Stimulated activated CD8-positive, alpha-beta memory T cell treated with anti-CD3 and anti-CD28 coated beads, Interleukin-4, amount 100 ng/mL, for 1 hour (primary cell): ENCODE measurements at places on chromosomes 11 and 22.

DNA sequence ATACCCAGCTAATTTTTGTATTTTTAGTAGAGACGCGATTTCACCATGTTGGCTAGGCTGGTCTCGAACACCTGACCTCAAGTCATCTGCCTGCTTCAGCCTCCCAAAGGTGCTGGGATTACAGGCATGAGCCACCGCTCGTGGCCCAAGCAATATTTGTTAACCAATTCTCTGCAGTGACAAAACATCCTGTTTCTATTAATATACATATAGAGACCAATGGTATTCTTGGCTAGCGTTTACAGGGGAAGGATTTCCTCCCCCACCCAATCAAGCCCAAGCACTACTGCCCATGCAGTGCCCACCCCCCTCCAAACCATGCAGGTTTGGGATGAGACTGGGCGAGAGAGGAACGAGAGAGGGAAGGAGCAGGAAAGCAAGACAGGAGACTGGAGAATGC is 53.1 kb downstream of the APOL3 start:
- no peak for DNase-seq

DNA sequence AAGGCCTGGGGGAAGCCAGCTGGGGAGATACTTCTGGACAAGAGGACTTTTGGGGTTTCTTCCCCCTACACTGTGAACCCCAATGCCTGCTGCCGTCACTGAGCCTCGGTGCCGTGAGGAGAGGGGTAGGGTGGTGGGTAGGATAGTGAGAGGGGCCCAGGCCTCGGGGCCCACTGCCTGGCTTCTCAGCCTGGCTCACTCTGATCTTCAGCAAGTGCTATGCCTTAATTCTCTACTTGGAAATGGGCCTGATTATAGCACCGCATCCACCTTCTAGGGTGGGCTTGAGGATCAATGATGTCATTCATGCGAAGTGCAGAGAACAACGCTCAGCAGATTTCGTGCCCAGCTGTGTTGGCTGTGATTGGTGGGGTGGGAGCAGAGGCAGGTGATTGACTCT is 76.7 kb upstream of the NECTIN1 start:
- no peak for DNase-seq

DNA sequence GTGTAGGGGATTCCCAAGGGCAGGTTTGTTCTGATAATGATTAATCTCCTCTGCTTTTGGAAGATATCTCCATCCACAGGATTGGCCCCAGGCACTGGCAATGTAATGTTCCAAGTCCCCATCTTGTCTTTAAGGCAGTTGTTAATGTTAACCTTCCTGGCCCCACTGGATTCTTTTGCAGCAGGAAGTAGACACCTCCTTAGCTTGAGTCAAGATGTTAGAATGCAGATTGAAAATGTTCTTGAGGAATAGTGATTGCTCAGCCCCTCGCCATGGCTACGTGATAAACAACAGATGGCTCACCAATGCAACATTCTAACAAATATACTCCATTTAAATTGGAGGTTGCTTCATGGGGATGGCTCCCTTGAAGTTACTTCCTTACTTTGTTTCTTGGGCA is 7.3 kb downstream of the HEPHL1 start:
- no peak for DNase-seq

DNA sequence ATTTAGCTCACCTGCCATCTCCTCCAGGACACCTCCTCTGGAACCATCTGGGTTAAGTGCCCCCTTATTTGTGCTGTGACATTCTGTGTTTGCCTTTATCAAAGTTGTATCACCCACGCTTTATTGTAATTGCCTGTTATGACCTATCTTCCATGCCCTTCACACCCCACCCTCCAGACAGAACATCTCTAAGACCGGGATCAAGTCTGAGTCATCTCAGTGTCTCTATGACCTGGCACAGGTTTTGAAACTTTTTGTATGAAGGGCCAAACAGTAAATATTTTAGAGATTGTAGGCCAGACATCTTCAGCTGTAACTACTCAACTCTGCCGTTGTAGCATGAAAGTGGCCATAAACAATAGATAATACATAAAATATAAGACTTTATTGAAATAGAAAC is 161.8 kb downstream of the SPON1 start:
- no peak for DNase-seq
